ENCODE measurements at places on chromosomes 1 and 21.
A peak's percentile ranks its signal among the peaks of the same experiment; 100 is the strongest.

GRCh38 chr1:221809091-221810029 lies 67.5 kb upstream of the DUSP10 start:
- no peak for DNase-seq

DNA sequence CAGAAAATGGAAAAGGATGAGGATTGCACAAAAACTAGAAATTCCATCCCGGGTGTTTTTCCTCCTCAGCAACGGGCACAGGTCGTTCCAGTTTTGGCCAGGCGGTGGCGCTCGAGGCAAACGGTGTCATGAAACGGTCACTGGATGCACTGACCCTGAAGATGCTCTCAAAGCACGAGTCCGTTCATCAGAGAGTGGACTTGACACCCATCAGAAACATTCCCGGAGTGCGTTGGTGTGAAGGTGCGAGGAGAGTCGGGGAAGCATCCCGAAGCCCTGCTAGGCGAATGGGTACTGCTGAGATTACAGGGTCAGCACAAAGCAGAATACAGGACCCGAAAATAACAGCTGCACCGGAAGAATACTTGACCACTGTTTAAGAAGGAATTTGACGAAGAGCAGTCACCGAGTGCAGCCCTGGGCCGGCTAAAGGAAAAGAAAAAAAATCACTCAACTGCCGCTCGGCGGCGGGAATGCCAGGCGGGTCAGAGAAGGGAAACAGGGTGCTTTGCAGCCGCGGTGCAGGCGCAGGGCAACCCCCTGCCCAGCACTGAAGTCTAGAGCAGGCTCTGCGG lies 71.7 kb upstream of the ETS2 start:
- DNase-seq, result peak; percentile 86

GRCh38 chr1:171606402-171606941 lies 15.6 kb upstream of the MYOCOS start:
- DNase-seq, result no peak

DNA sequence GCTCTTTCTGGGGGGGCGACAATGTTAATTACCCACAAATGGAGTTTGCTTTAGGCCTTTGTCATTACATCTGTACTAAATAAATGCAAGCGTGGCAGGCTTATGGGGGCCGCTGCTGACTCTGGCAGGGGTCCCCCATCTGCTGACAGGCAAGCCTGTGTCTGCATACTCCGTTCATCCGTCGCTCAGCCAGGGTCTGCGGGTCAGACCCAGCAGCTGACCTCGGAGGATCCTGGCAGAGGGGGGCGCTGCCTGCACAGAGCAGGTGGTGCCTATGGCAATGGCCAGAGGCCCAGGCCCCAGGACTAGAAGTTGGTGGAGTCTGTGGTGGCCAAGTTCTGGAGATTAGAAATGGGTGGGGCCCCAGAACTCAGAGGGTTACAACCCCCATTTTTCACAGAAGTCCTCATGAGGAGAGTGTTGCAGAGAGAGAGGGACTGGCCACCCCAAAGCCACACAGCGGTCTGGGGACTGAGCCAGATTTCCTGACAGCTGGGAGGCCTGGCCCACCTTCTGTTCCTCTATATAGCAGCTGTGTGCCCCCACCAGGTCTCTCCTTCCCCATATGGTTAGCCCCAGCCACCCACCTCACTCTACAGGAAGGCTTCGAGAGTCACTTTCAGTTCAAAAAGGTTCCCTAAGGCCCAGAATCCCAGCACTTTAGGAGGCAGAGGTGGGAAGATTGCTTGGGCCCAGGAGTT lies 31.0 kb downstream of the TTC39A start:
- no peak for DNase-seq

DNA sequence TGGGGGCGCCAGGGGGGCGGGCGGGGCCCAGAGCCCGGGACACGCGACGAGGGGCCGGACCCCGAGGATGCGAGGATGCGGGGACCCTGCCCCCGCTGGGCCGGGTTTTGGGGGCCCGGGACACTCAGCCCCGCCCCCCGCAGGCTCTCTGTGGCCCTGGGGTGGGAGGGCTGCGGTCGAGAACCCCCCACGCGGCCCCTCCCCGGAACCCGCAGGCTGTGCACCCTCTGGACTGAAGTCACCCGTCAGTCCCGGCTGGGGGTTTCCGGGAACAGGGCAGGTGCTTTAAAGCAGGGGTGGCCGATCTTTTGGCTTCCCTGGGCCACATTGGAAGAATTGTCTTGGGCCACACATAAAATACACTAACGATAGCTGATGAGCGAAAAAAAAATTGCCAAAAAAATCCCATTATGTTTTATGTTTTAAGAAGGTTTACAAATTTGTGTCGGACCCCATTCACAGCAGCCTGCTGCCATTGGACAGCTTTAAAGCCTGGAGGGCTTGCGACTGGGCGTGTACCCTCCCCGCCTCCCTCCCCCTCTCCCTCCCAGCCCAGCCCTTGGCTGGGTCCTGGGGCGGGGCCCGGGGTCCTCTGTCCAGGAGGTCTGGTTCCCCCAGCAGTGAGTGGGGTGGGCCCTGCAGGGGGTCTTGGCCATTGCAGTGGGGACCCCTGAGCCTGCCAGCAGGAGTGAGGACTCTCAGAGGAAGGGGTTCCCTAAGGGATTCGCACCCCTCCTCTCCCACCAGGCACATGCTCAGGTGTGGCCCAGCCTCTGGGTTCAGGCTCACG lies 21.6 kb upstream of the C1orf159 start:
- no peak for DNase-seq

GRCh38 chr1:27569088-27569460 lies 34.9 kb downstream of the AHDC1 start:
- no peak for DNase-seq
